ENCODE measurements at places on chromosomes 7 and 10.

DNA sequence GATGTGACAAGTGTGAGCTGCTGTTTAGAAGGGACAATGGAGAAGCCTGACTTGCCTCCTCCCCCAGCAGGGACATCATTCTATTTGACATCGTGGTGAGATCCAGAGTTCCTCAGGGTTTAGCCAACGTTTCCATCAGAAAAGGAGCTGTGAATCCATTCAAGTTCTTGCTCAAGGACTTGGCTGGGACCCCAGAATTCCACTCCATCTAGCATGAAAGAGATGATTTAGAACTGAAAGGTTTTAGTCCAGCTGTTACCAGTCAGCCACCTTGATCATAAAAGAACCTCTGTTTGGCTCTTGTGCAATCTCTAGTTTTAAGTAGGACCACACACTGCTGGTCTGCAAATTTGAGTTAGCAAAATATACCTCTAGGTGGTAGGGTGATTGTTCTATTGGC is 337.6 kb downstream of the FRMD4A start:
- no peak for DNase-seq

DNA sequence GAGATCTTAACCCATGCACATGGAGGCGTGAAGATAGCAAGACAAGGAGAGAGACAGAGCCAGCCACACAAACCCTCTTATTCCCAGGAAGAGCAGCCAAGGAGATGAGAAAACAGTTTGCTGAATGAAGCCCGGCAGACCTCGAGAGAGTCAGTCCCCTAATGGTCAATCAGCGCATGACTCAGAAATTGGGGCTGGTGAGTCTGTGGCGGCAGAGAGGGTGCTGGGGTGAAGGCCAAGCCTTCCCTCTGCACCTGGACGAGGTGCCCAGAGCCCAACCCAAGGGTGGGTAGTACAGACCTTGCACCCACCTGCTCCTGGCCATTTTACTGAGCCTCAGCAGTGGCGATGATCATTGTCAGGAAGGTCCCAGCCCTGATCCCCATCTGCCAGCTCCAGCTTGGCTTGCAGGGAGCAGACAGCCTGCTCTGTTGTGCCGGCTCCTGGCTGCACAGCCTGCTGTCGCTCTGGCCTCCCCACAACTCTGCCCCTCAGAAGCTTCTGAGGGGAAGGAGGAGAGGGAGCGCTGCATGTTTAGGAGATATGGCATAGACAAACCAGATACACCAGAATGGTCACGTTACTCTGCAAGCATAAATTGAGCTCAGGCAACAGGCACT is 256.6 kb downstream of the RPS24 start:
- no peak for DNase-seq

DNA sequence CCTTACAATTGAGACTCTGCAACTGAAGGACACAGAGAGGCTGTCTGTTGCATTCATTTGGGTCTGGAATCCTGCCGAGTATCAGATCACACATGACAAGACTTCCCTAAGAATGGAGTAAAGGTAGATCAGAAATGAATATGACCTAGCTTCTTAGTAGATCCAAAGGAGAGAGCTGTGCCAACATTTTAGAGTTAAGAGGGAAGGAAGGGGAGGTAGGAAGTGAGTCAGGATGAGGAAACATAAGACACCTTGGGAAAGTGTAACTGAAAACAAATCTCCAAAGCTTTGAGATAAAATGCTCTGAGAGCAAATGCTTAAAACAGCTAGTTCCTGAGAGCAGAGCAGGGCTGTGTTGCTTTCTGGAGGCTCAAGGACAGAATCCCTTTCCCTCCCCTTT is 6.1 kb upstream of the SLC25A13 start:
- no peak for DNase-seq

DNA sequence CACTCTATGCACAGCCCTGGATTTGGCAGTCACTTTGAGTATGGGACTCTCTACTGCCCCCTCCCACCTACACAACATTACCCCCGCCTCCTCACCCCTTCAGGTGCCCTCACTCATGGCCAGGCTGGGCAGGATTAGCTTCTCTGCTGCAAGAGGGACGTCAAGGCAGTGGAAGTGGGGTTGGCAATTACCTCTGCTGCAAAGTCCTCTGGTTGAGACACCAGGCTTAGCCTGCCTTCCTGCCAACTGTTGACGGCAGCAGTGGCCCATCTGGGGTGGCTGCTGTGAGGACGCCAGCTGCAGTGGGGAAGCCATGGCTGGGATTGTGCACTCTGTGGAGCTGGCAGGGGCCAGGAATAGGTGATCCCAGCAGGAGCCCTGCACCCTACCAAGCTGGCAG is 26.7 kb downstream of the SVIL start:
- no peak for DNase-seq

- no peak for DNase-seq
Observed at GRCh38 chr7:6443372-6443941, 4.3 kb downstream of the DAGLB start.

DNA sequence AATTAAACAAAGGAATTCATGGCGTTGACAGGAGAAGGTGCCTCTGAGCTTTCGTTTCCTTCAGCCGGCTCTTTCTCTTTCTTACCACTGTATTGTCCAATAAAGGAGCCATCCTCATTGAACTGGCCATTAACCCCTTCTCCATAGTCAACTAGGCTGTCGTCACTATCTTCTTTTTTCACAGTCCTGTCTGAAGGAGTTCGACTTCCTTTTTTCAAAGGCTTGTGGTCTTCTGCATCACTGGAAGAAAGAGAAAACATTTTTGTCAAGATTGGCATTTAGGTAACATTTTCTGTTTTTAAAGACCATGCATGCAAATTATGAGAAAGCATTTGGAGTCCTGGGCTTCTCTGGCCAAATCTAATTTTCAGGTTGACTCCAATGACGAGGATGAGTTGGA is 19.7 kb upstream of the LAMB4 start:
- no peak for DNase-seq

- DNase-seq, result no peak
Observed at GRCh38 chr7:128099204-128099671, 68.0 kb upstream of the LRRC4 start.

- DNase-seq, result no peak
Observed at GRCh38 chr7:22204312-22204711, 152.6 kb downstream of the RAPGEF5 start.
